ENCODE measurements at places on chromosomes 7 and 10.
A peak's percentile ranks its signal among the peaks of the same experiment; 100 is the strongest.

- ATAC-seq, result no peak
These were observed 17.7 kb downstream of the CHST3 start for GRCh38 chr10:71981876-71982230.

GRCh38 chr10:77458986-77459590 is 178.5 kb downstream of the KCNMA1 start:
- no peak for ATAC-seq

GRCh38 chr7:36763132-36763816 is 39.0 kb upstream of the AOAH start:
- no peak for ATAC-seq

- ATAC-seq, result no peak
These were observed 142.4 kb downstream of the ADCY1 start for GRCh38 chr7:45716380-45717203.

DNA sequence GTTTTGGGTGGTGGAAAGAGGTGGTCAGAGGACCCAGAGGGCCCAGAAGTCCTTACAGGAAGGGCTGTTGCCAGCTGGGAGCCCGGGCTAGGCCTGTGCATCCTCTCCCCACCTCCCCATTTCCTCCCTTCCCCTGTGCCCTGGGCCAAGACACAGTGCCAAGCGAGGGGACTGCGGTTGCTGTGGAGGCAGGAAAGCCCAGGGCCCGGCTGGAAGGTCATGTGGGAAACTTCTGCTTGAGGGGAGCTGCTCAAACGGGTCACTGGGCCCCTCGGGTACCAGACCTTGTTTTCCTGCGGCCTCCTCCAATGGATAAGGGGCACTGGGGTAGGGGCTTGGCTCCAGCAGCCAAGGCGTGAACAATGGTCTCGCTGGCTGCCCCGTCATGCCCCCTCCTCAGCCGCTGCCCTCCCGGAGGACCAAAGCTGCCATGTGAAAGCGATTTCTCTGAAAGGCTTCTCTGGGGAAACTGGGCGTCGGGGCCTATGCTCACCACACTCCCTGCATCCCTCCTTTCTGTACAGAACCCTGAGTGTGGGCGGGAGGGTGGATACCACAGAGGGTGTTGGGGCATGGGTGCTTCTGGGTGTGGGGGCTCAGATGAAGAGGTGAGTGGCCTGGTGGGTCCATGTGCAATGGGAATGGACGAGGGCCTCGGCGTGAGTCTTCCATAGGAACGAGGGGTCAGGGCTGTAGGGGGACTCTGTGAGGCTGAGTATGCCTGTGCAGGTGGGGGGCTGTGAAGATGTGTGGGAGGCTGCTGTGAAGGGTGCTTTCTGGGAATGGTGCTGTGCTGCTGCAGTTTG is 135.3 kb downstream of the PTPN20 start:
- no peak for ATAC-seq

DNA sequence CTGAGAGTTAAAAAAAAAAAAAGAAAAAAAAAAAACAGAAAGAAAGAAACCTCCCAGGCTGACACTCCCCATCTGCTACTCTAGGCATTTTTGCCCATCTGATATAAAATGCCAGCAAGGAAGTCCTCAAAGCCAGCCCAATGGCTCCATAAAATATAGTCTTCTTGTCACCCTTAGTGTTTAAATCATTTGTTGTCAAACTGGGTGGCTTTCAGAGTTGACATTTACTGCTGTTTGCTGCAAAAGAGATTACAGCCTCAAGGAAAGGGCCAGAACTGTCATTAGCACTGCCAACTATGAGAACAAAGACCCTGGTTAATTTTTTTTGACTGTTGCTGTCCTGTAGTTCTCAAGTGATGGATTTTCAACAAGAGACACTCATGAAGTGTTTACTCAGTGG is 86.5 kb downstream of the TRIL start:
- no peak for ATAC-seq

GRCh38 chr10:84214612-84215235 is 10.6 kb downstream of the LRIT2 start:
- ATAC-seq, result peak; percentile 35

- no peak for ATAC-seq
These were observed 40.8 kb downstream of the NRP1 start for GRCh38 chr10:33293531-33294170.

- no peak for ATAC-seq
These were observed 189.9 kb downstream of the ZEB1 start for GRCh38 chr10:31508882-31509281.

- no peak for ATAC-seq
These were observed 432.1 kb upstream of the PCDH15 start for GRCh38 chr10:55233090-55233489.

DNA sequence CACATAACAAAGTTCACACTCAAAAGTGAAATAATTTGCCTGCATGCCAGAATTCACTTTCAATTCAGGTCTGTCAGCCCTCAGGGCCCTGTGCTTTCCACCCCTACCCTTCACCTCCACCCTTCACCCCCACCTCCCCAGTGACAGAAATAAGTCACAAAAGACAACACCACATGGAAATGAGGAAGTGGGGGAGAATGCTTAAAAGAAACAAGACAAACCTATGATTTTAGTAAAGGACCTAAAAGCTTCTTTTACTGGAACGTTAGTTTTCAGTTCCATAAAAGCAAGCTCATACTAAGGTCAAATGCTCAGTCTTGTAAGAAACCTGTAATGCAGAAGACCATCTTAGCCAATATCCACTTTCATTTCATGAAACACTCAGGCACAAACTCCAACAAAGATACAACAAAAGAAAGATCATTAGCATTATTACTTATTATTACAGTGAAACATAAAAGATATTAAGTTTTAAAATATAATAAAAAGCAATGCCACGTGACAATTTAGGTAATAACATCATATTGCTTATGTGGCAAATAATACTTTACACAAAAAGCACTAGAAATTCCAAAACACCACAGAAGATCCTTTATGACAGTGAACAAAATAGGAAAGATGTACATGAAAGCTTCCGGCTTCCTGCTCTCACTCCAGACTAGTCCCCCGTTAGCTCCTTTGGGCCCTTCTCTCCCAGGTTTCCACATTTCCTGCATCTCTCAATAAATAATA is 112.1 kb downstream of the LMBR1 start:
- ATAC-seq, result peak; percentile 96

GRCh38 chr10:110918643-110919348 is at the start of gene BBIP1:
BBIP1 (minus strand) TSS chr10:110919180; CDS start chr10:110918157, 1,023 bp downstream.
- ATAC-seq, result peak; percentile 96

DNA sequence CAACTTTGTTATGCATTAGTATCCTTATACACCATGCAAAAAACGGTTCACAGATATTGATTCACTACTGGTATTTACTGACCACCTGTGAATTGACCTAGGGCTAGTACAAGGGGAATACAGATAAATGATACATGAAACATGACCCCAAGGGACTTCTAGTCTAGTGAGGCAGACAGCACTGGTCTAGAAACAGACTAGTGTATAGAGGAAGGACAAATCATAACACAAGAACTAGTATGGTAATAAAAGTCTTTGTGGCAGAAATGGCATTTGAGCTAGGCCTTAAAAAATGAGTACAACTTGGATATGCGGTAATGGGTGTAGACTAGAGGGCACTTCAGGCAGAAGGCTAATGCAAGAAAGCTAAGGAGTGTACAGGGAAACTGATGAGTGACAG is 86.6 kb downstream of the SLC25A13 start:
- no peak for ATAC-seq

- no peak for ATAC-seq
These were observed 9.3 kb upstream of the AHR start for GRCh38 chr7:17289074-17289645.

DNA sequence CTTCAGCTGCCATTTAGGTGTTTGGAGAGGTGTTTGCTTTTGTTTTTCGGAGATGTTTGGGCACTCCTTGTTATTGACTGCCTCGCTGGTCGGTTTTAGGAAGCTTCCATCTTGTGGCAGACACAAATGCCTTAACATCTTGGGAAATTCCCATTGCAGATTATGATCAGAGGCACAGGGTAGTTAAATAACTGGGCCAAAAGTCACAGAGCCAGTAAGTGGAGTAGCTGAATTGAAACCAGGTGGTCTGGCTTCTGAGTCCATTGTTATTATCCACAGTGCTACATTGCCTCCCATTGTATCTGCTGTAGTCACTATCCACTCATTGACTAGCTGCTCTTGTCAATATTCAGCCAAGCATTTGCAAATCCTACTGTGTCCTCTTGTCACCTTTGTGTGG is 138.2 kb upstream of the PLPP4 start:
- no peak for ATAC-seq

DNA sequence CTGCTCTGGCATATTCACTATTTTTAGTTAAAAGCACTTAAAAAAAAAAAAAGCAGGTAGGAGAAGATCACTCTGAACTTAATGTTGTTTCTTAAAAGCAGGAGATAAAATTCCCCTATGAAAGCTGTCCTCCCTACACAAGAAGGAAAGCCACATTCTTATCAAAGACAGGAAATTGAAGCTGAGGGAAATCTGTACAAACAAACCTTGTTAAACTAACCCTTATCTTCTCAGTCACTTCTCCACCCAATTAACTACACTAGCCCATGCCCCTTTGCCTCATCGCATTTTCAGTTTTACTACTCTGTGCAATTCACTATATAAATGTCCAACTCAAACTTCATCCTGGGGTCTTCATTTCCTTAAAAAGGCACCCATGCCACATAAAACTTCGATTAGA is 2.7 kb upstream of the CDCA7L start:
- no peak for ATAC-seq

GRCh38 chr7:155795401-155795800 is 16.9 kb downstream of the SHH start:
- ATAC-seq, result no peak

DNA sequence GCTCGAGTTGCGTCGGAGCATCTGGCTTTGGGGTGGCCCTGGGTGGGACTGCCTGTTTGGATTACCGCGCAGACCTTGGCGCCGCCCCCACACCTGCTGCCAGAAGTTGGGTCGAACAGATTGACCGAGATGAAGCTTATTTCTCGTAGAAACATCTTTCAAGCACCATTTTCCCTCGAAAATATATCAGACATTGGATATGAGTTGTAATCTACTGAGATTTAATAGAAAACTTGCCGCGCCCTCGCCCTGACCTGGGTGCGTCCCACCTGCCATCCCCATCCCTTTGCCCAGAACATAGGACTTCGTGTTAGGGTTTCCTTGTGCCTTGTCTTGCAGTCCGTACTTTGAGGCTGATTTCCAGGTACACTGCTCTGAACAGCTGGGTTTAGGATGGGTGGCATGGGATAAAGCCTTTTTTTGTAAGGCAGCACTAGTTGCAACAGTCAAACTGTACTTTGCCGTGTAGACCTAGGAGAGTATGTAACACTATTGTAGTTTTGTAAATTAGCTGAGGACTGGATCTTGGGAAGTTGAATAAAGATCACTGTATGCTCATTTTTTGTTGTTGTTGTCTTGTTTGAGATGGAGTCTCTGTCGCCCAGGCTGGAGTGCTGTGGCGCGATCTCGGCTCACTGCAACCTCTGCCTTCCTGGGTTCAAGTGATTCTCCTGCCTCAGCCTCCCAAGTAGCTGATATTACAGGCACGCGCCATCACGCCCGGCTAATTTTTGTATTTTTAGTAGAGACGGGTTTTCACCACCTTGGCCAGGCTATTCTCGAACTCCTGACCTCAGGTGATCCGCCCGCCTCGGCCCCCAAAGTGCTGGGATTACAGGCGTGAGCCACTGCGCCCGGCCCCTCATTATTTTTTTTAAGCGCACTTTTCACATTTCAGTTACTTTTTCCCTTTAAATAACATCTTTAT is 978 bp downstream of the OGDH start:
- ATAC-seq, result no peak

GRCh38 chr10:110304394-110304779 is 333 bp downstream of the SMNDC1 start:
- ATAC-seq, result peak; percentile 75

GRCh38 chr7:4661871-4662270 is 20.2 kb upstream of the FOXK1 start:
- ATAC-seq, result no peak

GRCh38 chr7:38306171-38306570 is 32.7 kb upstream of the TARP start:
- no peak for ATAC-seq

DNA sequence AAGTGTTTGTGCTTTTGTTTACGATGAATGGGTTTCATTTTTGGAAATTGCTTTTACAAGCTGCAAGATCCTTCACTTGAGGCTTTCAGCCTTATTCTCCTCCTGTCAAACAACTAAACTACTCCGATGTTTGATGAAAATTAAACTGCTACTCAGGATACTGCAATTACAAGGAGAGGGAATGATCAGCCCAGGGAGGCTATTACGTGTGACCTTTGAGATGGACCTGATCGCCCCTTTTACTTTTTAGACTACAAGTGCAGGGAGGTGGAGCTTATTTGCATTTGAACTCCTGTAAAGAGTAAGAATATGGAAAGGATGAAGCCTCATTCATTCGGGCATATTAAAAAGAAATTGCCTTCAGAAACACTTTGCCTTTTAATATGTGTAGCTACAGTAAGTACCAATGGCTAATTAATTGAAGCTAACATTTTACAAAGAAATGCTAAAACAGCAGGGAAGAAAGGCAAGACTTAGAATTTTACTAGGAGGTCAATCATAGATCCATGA is 219.1 kb downstream of the PHTF2 start:
- ATAC-seq, result no peak

GRCh38 chr7:134481167-134481566 is 22.3 kb upstream of the AKR1B1 start:
- ATAC-seq, result no peak

- ATAC-seq, result no peak
These were observed 2.8 kb upstream of the ELN start for GRCh38 chr7:74025146-74025545.

GRCh38 chr10:77110757-77111156 is 526.9 kb downstream of the KCNMA1 start:
- no peak for ATAC-seq

- ATAC-seq, result no peak
These were observed 12.9 kb upstream of the ABCA13 start for GRCh38 chr7:48158404-48158803.

GRCh38 chr10:67926951-67927350 is 42.5 kb downstream of the SIRT1 start:
- ATAC-seq, result no peak

DNA sequence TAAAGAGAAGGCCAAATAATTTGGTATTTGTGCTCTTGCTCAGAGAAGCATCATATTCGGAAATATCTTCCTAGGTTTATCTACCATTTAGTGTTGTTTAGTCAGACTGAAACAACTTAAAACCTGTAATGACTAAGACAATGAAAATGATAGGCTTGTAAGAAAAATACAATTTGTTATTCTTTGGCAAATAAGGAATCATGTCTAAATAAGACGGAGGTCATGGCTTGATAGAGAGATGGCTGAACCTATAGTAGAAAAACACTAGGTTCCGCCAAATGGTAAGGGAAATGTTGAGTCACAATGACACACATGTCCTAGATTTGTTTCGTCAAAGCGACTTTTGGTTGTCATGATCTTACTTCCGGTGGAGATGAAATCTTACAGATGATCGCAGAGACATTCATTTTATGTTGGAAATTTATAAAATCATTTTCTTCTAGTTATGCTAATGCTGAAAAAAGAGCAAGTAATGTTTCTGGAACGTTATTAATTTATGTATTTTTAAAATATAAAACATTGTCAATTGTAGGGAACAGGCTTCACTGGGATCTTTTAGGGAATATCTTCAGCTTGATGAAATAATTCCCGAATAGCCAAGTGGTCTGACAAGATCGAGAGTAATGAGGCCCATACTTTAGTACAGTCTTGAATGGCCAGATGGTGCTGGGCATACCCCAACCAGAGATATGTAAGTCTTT is 1.0 kb downstream of the SRGN start:
- no peak for ATAC-seq

GRCh38 chr7:157434231-157434630 is 97.4 kb downstream of the DNAJB6 start:
- ATAC-seq, result no peak

GRCh38 chr10:73646598-73647041 is 5.3 kb upstream of the MYOZ1 start:
- ATAC-seq, result no peak

GRCh38 chr7:94313926-94314325 is 80.8 kb upstream of the COL1A2 start:
- ATAC-seq, result no peak

All from stimulated activated memory B cell treated with anti-CD40 and anti-IgM and Interleukin-4, amounts not matched to agents 10 μg/mL and 1 μg/mL and 100 μg/mL, for 72 hours (primary cell).